ENCODE measurements at places on chromosomes 7 and 10.

DNA sequence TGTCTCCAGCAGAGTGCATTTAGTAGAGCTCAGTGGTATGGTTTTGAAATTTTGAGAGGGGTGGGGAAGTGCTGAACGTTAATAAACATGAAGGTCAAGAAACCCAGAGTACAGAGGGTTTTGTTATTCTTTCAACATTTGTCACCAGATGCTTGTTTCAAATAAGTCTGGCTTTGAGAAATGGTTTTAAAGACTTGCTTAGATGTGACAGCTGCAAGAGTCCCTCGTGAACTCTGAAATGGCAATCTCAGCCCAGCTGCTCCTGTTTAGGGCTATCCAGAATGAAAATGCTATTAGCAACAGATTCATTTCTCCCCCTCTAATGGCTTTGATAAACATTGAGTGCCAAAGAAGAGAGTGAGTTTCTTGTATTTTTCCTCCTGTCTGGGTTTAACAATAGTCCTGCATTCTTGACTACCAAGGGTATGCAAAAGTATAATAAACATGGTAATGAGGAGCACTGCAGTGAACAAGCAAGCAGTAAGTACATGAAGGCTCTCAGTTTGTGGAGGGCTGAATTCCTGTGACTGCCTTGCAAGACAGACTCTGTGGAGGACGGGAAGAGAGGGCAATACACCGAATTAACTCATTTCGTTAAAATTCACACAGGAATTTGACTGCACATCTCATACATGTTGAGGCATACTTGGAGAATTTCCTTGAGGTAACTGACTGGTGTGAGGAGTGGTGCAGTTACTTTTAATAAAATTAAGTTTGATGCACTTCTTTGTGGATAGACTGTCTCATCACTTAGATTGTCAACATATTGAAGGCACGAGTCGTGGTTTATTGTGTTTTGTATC, 490.9 kb downstream of the REEP3 start:
- DNase-seq: no peak

GRCh38 chr10:80459047-80459865, 5.1 kb downstream of the TSPAN14 start:
- DNase-seq: peak; percentile 68

DNA sequence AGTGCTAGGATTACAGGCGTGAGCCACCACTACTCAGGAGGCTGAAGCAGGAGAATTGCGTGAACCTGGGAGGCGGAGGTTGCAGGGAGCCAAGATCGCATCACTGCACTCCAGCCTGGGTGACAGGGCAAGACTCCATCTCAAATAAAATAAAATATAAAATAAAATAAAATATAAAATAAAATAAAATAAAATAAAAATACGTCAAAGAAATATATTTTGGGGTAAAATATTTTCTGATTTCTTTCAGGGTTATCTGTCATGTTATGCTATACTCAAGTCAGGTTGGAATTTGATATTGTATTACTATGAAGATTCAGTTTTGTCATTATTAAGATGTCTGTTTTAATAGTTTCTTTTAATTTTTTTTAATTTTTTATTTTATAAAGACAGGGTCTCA, 99.4 kb upstream of the GHITM start:
- no peak for DNase-seq

DNA sequence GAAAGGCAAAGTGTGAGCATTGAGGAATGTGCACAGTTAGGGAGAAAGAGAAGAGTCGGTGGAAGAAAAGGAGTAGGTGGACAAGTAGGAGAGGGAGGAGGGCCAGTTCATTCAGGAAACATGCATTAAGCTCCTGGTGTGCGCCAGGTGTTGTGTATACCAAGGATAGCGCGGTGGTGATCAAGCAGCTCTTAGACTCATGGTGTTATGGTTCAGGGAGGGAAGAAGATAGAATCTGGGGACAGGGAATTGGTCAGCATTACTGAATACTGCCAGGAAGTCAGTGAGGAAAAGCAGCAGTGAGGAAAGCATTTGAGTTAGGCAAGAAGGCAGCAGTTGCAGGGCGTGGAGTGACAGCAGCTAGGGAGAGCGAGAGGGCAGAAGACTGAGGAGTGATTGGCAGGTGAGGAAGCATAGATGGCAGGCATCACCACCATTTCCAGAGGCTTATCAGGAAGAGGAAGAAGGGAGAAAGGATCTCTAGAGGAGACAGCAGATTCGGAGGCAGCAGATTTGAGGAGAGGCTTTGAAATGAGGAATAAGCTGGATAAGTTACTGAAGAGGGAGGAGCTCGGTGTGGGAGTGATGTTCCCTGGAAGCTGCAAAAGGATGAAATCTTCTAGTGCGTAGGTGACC, 265.6 kb downstream of the GFRA1 start:
- DNase-seq: no peak

- DNase-seq: no peak
Measured at GRCh38 chr7:125316466-125316865, 386.8 kb upstream of the POT1 start.

DNA sequence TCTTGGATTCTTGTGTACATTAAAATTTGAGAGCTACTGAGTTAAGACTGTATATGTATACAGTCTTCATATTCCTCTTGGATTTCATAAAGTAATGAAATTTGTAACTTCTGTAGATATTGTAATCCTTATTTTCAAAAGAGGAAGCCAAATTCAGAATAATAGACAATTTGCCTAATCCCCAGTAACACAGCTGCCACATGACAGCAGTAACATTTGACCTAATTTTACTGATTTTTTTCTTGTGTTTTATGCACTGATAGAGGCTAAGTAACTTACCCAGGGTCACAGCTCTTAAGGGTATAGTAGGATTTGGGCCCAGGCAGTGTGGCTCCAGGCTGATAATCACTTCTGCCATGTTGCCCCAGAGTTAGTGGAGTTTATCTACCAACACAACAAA, 40.4 kb upstream of the IL6 start:
- no peak for DNase-seq

DNA sequence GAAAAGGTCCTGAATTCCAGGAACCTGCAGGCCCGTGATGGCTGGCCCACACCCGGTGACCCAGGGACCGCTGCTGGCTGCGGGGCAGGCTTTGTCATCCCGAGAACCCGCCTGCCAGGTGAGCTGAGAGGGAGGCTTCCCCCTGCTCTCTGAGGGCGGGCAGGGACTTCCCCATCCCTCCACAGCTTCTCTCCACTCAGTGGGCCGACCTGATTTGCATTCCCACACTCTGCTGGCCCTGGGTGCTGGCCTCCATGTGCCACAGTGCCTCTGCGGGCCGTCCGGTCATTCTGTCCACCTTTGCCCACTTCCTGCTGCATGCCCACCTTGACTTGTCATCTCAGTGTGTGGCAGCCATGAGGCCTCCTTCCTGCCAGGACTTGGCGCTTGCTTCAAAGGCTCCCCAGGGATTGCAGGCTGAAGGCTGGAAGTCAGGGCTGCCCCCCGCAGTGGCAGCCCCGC, 35.3 kb downstream of the PALD1 start:
- DNase-seq: peak; percentile 17

DNA sequence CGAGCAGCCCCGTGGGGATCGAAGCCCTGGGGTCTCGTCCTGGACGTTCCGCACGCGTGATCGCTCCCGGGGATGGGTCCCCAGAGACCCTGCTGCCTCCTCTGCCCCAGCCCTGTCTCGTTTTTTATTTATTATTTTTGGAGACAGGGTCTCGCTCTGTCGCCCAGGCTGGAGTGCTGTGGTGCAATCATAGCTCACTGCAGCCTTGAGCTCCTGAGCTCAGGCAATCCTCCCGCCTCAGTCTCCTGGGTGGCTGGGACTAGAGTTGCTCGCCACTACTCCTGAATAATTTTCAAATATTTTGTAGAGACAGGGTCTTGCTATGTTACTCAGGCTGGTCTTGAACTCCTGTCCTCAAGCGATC, 319 bp upstream of the STX1A start:
- no peak for DNase-seq

GRCh38 chr10:121373411-121373810, 224.8 kb downstream of the FGFR2 start:
- DNase-seq: no peak

DNA sequence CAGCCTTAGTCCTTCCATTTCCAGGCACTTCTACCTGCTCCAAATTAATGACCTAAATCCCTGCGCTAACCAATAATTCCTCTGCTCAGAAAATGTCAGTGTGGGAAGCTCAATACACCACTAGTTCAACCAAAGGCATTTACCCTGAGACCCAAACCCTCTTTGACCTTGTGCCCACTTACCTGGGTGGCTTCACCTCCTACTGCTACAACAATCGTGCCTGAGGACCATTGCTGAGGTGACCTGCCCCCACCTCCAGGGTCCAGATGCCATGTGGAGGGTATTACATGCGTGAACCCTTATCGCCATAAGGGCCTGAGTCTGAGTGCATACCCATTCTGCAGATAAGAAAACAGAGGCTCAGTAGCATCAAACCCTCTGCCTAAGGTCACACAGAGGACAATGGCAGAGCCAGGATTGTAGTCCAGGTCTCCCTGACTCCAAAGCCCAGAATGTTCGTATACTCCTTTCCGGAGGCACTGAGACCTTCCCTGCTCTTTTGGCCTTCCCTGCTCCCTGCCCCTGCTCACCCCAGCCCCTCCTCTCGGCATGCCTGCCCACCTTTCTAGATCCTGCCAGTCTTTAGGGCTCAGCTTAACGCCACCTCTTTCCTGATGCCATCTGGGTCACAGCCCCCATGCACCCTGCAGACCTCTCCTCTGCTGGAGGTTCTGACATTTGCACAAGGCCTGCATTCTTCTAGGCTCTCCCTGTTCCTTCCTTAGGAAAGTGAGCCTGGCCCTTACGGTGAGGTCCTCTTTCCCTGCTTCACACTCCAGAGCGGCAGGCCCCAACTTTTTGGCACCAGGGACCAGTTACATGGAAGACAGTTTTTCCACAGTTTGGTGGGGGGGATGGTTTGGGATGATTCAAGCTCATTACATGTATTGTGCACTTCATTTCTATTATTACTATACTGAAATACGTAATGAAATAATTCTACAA, 94.9 kb downstream of the CHST15 start:
- DNase-seq: no peak

DNA sequence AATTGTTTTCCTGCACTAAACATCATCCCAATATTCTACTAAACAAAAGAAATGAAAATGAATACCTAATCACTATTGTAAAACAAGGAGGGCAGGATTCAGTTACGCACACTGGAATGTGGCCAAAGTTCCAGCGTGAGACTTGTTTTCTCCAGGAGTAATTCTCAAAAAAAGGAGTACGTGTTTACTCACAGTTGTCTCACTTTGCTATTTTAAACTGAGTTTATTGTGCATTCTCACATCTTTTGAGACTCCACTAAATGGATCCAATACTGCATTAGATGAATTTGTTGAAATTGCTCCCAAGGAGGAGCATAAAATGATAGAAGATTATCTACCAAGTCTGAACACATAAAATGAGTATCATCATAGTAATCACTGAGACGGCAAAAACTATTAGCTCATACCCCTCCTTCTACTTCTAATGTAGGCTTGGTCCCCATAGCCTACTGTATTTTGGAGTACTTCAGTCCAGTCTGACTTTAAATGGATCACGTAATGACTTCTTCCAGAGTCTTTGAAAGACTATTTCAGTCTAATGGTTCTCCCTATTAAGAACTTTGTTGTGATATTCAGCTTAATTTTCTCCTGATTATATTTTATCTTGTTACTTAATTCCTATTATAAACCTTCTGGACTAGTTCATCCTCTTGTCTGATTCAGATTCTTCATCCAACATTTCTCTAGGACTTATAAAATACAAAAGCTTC, 3.8 kb downstream of the GRM3 start:
- DNase-seq: no peak

Data from stimulated activated CD4-positive, alpha-beta T cell treated with anti-CD3 and anti-CD28 coated beads, Interleukin-4, amount 100 ng/mL, for 24 hours (primary cell).